ENCODE measurements at places on chromosomes 6 and 20. TPM values are rescaled to one million over a fixed set of nuclear protein-coding genes. Genes with fewer than 3 reads are reported as not detected.

The ATXN1 gene
- 17.5 TPM for polyA plus RNA-seq

- no peaks in the 10 kb centered on the region for H3K27me3 ChIP-seq
- peaks cover 6% of the 10 kb centered on the region for H3K36me3 ChIP-seq
- no peak overlapping the region for H3K27ac ChIP-seq
- DNase-seq: no peak
Observed at GRCh38 chr6:38151580-38152500, 332.3 kb downstream of the ZFAND3 start.

DNA sequence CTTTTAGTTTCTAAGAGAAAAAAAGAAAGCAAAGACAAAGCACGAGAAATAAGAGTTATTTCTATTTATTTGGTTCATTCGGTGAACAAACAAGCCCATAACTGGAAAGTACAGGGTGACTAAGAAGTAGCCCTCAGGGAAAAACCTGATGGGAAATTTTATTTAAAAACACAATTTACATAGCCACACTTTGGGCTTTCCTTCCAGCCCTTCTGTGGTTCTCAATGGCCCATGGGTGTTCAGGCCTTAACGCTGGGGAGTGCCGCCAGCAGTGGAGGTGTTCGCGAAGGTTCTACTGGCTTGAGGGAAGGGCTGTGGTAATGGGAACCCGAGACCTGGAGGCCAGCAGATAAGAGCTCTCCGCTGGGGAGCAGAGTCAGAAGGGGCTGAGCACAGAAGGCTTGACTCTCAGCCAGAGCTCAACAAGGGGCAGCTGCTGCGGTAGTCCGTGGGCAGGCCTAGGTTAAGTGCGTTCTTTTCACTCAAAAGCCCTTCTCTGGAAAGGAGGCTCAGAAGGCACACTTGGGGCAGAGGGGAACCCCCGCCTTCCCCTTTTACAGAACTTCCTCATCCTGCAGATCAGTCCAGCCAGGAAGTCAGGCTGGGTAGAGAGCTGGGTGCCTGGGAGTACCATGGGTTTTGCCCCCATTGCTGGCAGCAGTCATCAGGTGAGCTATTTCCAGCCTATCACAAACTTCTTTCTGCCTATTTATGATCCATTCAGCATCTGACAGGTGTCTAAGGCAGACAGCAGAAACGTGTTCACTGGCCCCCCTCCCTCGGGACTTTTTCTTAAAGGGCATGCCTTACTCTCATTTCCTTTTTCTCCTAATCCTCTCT lies 8.8 kb upstream of the CD83 start:
- no peaks in the 10 kb centered on the region for H3K27me3 ChIP-seq
- peak; percentile 97 for DNase-seq
- no peaks in the 10 kb centered on the region for H3K36me3 ChIP-seq

- H3K27ac ChIP-seq: no peak overlapping the region
- H3K4me1 ChIP-seq: peaks cover 10% of the 10 kb centered on the region
- no peaks in the 10 kb centered on the region for H3K27me3 ChIP-seq
- H3K36me3 ChIP-seq: no peaks in the 10 kb centered on the region
Observed at GRCh38 chr20:25632940-25633790, 9.4 kb upstream of the NANP start.

DNA sequence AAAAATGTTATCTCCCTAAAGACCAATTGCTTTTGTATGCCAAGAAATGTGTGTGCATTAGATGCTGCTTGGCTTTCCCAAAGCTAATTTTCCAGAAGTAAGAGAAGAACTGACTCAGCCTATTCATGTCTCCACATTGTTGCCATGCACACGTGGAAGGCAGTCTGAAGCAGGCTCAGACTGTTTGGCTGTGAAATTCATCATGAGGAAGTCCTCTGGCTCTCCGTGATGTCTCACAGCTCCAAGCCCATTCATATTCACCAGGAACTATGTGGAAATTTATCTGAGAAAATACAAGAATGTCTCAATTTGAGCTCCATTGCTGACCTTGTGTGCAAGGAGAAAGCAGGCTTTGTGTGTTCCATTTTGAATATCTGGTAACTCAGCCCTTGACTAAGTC lies 1022.2 kb upstream of the GJE1 start:
- H3K27me3 ChIP-seq: no peaks in the 10 kb centered on the region
- no peaks in the 10 kb centered on the region for H3K4me1 ChIP-seq
- H3K27ac ChIP-seq: no peak overlapping the region
- H3K36me3 ChIP-seq: no peaks in the 10 kb centered on the region

DNA sequence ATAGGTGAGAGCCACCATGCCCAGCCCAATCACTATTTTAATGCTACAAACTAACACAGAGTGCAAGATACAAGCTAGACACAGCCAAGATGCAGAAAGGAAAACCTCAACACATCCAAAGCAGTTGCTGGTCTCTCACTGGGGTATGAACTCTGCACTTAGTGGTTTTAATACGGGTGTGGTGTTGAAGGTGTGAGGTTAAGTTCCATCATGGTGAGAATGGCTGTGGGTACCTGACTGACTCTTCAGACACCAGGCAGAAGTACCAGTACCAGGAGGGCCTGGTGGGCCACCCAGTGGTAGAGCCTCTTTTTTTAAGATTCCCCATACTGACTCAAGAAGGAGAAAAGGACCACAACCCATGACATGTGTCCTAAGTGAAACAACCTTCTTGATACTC lies 13.0 kb downstream of the GNAS-AS1 start:
- DNase-seq: no peak
- no peak overlapping the region for H3K27ac ChIP-seq
- no peaks in the 10 kb centered on the region for H3K27me3 ChIP-seq
- H3K4me1 ChIP-seq: no peaks in the 10 kb centered on the region

- no peaks in the 10 kb centered on the region for H3K4me1 ChIP-seq
- H3K36me3 ChIP-seq: no peaks in the 10 kb centered on the region
- H3K27me3 ChIP-seq: no peaks in the 10 kb centered on the region
- no peak overlapping the region for H3K27ac ChIP-seq
Observed at GRCh38 chr20:35215066-35215956, 11.2 kb upstream of the MMP24 start.

DNA sequence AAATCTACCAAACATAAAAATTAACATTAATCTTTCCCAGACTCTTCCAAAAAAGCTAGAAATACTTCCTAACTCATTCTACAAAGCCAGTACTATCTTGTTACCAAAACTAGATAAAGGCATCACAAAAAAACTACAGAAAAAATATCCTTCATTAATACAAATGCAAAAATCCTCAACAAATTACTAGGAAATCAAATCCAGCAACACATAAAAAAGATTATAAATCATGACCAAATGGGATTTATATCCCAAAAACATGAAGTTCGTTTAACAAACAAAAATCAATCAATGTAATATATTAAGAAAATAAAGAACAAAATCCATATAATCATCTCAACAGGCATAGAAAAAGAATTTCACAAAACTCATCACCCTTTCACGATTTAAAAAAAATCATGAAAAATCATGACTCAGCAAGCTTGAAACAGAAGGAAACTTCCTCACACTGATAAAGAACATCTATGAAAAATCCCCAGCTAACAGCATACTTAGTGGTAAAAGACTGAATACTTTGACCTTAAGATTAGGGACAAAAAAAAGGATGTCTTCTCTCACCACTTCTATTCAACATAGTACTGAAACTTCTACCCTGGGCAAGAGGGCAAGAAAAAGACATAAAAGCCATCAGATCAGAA lies 43.2 kb downstream of the RANBP9 start:
- DNase-seq: peak; percentile 49
- H3K27me3 ChIP-seq: no peaks in the 10 kb centered on the region
- no peak overlapping the region for H3K4me3 ChIP-seq
- no peaks in the 10 kb centered on the region for H3K36me3 ChIP-seq
- H3K4me1 ChIP-seq: 0 out of 2 replicates have a peak, but pooled peaks cover 3% of the 10 kb centered on the region
- peak overlapping the region; percentile 52 for H3K27ac ChIP-seq

Data from GM12878 (cell line).